ENCODE measurements at places on chromosomes 6 and 20.

- peak; percentile 57 for DNase-seq
Measured at GRCh38 chr6:22664968-22665367, 95.6 kb downstream of the HDGFL1 start.

DNA sequence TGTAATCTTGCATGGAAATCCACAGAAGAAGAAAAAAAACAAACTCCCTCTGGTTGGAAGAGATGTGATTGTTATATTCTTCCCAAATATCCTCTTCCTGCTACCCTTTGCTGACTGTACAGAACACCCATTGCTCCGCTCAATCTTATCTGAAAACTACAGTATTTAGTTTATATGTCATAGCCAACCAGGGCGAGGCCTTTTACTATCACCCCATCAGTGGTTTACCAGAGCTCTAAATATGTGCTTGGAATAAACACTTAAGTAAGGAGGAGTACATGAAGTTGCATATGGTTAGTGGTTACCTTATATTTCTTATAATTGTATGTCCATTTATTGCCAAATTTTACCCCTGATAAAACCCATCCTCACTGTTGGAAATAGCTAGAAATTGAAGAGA, 12.2 kb downstream of the PRL start:
- no peak for DNase-seq

GRCh38 chr6:12233693-12234571, 56.2 kb upstream of the EDN1 start:
- peak; percentile 82 for DNase-seq

DNA sequence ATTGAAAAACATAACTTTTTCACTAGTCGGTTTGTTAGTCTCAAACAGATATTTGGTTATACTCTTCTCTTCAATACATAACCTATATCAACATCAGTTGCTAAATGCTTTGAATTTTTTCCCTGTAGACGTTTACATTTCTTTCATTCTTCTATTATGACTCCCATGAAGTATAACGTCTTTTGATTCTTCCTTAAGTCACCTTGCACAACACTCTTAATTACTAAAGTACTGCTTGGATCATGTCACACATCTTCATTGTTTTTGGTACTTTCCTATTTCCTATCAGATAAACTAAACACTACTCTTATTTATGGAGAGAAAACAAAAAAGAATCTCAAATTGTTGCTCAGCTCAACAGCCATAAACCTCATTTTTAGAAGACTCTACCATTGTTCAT, 23.0 kb upstream of the BMP5 start:
- DNase-seq, result no peak

DNA sequence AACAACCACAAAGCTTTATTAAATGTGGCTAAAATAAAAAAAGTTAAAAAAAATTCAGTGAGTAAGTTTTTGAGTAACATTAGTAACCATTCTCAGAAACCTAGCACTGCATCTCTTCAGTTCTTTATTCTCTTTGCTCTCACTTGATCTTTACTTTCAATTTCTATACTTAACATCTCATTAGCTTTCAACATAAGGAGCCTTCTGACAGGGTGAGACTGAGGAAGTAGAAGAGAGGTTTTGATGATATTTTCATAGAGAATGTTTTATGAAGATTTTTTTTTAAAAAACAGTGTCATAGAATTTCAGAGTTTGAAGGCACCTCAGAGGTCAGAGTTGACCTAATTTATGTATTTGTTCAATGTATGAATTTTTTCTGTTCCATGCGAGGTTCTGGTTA, 60.8 kb downstream of the FAM83B start:
- no peak for DNase-seq

DNA sequence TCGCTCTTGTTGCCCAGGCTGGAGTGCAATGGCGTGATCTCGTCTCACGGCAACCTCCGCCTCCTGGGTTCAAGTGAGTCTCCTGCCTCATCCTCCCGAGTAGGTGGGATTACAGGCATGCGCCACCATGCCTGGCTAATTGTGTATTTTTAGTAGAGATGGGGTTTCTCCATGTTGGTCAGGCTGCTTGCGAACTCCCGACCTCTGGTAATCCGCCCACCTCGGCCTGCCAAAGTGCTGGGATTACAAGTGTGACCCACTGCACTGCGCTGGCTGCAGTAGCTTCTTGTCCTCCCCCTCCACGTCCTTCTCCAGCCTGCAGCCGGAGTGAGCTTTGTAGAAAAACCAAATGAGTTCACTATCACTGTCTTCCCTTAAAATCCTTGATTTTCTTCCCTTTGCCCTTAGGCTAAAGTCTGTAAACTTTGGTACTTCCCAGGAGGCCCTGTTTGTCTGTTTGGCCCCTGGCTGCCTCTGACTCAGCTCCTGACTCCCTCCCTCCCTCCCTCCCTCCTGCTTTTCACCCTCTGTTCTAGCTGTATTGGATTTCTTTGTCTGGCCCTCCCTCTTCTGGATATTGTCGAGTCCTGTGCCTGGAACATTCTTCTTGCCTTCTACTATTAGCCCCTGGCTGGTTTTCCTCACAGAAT, 12.9 kb downstream of the PARD6B start:
- DNase-seq, result peak; percentile 89

GRCh38 chr6:124999105-124999764, 37.0 kb downstream of the RNF217 start:
- DNase-seq, result no peak

DNA sequence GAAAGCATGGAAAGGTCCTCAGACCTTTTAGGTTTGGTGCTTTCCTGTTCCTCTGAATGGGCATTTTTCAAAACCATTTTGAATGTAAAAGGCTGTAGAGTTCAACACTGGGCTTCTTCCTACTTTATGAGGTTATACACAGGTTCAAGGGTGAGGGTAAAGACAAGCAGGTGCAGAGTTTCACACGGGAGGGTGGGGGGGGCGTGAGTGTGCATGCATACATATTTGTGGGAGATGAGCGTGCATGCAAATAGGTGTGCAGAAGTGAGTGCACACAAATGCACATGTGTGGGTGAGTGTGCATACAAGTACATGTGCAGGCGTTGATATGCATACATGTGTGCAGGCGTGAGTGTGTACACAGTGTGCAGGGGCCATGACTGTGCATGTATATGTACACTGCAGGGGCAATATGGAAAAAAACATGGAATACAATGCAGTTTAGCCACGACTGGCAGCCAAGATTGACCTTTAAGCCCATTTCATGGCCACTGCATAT, 183.1 kb downstream of the GMPR start:
- DNase-seq, result no peak

DNA sequence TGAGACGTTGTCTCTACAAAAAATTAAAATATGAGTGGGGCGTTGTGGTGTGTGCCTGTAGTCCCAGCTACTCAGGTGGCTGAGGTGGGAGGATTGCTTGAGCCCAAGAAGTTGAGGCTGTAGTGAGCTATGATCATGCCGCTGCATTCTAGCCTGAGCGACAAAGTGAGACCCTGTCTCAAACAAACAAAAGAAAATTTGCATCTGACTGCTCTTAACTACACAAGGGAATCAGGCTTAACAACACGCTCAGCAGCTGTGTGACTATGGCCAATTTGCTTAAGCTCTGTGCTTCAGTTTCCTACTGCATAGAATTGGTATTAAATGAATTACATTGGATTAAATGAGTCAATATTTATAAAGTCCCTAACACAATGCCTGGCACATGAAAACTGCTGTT, 24.3 kb upstream of the MRPS10 start:
- no peak for DNase-seq

DNA sequence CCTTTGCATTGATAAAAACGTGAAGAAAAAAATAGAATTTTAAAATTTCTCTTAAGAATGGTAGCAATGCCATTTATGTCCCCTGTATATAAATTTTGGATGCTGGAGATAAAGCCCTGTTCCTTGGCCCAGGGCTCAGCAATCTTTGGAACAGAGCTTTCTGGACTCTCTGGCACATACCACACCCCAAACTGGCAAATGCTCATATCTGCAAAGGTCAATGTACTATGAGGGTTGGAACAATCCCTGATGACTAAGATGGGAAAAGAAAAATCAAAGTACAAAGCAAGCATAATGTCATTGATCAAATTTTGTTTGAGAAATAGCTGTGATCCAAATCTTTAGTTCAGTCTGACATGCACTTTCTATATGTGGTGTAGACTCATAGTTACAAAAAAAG, 158.1 kb upstream of the HCRTR2 start:
- DNase-seq, result no peak

DNA sequence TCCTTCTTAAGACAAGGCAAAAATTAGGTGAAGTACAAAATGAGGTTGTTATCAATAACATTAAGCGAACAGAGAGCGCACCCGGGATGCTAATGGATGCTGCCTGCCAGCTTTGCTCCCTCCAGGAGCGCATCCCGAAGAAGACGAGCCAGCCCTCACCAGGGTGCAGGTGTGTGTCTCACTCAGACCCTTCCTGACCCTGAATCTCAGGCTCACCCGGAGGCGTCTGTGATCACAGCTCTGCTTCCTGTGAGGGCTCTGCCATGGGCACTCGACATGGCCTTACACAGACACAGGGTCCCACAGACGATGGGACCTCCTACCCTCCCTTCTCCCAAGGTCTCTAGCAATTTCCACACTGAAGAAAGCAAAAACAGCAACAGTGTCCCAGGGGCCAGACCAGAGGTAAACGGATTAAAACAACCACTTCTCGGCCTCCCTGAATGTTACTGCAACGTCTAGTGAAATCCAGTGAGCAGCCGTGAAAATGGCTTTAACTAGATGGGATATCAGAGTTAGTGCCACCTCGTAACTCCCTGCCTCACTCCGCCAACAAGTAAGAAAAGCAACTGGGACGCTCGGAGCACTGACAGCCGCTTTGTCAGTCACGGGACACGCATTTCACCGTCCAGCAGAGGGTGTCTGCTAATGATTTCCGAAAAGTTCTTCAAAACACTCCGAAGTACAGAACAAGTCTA, 11.7 kb downstream of the ZBTB46 start:
- DNase-seq, result no peak

DNA sequence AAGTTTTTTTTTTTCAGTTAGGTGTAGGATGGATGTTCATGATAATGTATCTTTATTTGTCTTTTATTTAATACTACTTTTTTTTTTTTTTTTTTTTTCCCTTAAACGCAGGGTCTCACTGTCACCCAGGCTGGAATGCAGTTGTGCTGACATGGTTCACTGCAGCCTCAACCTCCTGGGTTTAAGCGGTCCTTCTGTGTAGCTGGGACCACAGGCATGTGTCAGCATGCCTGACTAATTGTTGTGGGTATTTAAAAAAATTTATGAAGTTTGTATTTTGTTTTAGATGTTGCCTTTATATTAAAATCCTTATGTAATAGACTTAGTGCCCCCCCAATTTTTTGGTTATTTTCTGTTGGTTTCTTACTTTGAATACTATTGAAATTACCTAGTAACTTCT, 42.6 kb downstream of the NCOA3 start:
- peak; percentile 36 for DNase-seq

DNA sequence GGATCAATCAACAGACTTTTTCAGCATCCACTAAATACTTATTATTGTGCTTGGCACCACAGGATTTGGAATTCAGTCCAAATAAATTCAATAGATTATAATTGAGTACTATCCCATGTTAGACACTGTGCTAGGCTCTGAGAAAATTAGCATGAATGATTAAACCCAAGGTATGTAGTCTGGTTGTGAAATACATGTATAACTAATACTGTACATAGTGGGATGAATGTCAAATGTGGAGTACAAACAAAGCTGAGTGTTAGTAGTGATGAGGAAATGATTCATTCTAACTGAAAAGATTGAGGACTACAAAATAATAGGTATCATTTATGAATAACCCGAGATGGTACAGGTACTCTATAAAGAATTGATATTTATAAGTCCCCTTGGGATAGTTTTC, 111.9 kb upstream of the FLRT3 start:
- peak; percentile 71 for DNase-seq

DNA sequence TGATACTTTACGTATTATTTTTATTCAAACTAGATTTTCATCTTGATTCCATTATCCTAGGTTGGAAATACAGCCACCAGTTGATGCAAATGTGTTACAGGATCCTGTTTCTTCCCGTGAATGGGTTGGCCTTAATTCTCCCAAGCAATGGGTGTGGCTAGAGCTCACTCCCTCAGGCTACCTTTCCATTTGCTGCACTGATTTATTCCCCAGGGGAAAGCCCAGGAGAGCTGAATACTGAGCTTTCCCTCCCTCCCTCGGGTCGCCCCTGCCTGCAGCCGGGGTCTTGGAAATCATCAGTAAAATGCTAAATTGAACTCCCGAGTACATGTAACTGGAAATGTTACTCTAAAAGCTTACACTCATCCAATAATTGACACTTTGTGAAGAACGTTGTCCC, 9.9 kb downstream of the SMOC2 start:
- DNase-seq, result no peak

DNA sequence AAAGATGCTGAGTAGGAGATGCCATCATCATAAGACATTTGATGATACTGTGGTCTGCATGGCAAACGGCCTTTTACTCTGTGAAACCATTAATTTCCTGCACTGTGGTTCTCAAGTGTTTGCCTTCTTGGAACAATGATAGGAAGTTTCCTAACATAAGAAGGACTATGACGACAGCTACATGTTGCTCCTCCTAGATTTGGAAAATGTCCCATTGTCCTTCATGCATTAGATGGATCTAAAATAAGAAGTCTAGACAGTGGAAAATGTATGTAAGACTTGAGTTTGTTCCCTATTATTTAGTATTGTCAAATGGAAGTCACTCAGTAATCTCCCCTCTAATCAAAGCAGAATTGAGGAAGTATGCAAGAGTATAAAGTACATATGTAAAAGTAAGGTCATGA, 98.5 kb upstream of the TMEM170B start:
- DNase-seq, result no peak

DNA sequence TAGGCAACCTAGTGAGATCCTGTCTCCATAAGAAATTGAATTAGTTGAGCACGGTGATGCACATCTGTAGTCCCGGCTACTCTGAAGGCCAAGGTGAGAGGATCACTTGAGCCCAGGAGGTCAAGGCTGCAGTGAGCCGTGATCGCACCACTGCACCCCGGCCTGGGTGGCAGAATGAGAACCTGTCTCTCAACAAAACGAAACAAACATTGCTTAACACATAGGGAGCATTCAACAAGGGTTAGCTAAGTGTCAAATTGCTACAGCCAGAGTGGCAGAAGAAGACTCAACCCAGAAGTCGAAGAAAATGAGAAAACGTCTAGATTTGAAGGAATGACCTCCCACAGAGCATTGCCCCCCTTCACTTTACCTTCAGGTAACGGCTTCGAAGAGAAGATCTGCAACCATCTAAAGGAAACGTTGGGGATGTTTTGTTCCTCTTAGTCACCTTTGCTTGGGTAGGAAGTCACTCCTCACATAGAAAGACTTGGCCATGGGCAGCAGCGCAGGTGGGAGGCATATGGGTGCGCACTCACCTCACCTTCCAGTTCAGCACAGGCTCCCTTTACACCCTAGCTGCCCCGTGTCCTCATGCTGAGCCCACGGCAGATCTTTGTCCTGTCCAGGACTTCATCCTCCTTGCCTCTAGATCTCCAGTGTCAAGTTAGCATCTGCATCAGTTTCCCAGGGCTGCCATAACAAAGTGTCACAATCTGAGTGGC, 63.7 kb upstream of the SHLD1 start:
- no peak for DNase-seq

- peak; percentile 20 for DNase-seq
Measured at GRCh38 chr6:39102071-39102820, 12.7 kb downstream of the SAYSD1 start.

DNA sequence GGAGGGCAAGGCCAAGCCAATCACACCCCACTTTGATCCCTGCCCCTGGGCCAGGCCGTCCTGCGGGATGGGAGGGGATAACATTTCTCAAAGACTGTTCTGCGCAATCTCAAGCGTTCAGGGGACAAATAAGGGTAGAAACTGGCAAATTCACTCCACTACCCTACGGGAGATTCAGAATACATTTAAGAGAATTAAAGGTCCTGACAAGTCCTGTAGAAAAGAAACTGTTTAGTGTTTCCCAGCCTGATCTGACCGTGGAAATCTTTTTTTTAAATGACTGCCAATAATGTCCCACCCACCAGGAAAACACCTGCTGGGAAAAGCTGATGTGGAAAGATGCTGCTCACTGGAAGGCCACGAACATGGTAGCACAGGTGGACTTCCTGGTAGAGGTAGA, 140.6 kb upstream of the RNF24 start:
- DNase-seq, result no peak

Measured in mammary epithelial cell (primary cell).